ENCODE measurements at places on chromosomes 12 and 14. TPM values are rescaled to one million over a fixed set of nuclear protein-coding genes. Genes with fewer than 3 reads are reported as not detected.

ULK1 gene
- total RNA-seq = 99.1 TPM

RNASE7 gene
- total RNA-seq = not detected

PRB3 gene
- not detected for total RNA-seq

AICDA gene
- not detected for total RNA-seq

NPFF gene
- total RNA-seq = not detected

- H3K4me3 ChIP-seq = no peak overlapping the region
- no peak for DNase-seq
- H3K4me1 ChIP-seq = no peaks in the 10 kb centered on the region
- no peak overlapping the region for H3K27ac ChIP-seq
- no peaks in the 10 kb centered on the region for H3K27me3 ChIP-seq
These were observed 133.7 kb upstream of the C14orf180 start for GRCh38 chr14:104445832-104446381.

- no peaks in the 10 kb centered on the region for H3K27me3 ChIP-seq
- no peak for DNase-seq
- H3K27ac ChIP-seq = no peak overlapping the region
These were observed 23.8 kb upstream of the DICER1 start for GRCh38 chr14:95180966-95181741.

DNA sequence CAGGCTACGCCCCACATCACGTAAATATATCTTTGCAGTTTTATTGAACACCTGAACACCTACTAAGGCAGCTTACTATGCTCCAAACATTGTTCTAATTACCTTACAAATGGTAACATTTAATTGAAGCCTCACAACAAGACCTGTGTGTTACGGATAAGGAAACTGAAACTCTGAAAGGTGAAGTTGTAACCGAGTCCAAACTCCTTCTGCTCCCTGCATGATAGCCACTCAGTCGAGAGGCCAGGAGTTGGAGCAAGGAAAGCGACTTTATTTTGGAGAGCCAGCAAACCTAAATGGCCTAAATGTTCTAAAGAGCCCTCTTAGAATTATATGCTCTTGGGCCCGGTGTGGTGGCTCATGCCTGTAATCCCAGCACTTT, 12.6 kb upstream of the TRPV4 start:
- no peaks in the 10 kb centered on the region for H3K36me3 ChIP-seq
- peaks cover 12% of the 10 kb centered on the region for H3K4me1 ChIP-seq
- H3K27me3 ChIP-seq = no peaks in the 10 kb centered on the region
- no peak overlapping the region for H3K27ac ChIP-seq

- H3K36me3 ChIP-seq = no peaks in the 10 kb centered on the region
- no peak overlapping the region for H3K27ac ChIP-seq
- no peak overlapping the region for H3K4me3 ChIP-seq
These were observed 134.1 kb upstream of the VRK1 start for GRCh38 chr14:96663076-96663475.

DNA sequence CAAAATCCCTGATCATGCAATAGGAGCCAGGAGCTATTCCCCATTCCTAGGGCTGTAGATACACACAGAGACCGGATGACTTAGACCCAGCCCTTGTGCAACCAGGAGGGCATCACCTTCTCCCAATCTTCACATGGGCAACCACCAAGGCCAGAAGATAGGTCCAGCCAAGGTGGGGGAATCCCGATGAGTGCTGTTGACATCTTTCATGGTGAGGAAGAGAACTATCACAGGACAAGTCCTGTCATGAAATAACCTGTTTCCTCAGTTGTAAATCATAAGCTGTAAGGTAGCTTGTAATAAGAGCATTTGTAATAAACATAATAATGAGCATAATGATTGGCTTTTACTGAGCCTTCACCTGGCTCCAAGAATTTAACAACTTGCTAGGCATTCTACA, 89.5 kb downstream of the GCH1 start:
- DNase-seq = no peak
- H3K4me3 ChIP-seq = no peak overlapping the region
- no peak overlapping the region for H3K27ac ChIP-seq
- H3K4me1 ChIP-seq = no peaks in the 10 kb centered on the region
- no peaks in the 10 kb centered on the region for H3K36me3 ChIP-seq
- no peaks in the 10 kb centered on the region for H3K27me3 ChIP-seq

DNA sequence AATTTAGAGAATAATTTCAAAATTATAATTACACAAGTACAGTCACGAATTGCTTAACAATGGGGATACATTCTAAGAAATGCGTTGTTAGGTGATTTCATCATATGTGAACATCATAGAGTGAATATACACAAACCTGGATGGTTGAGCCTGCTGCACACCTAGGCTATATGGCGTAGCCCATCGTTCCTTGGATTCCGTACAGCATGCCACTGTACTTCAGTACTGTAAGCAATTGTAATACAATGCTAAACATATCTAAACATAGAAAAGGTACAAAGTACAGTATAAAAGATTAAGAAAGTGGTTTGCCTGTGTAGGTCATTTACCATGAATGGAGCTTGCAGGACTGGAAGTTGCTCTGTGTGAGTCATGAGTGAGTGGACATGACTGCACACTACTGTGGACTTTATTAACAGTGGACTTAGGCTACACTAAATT, 286.2 kb downstream of the CACNA1C start:
- no peak overlapping the region for H3K27ac ChIP-seq
- H3K27me3 ChIP-seq = no peaks in the 10 kb centered on the region
- DNase-seq = no peak
- H3K36me3 ChIP-seq = no peaks in the 10 kb centered on the region
- H3K4me1 ChIP-seq = peaks cover 12% of the 10 kb centered on the region

DNA sequence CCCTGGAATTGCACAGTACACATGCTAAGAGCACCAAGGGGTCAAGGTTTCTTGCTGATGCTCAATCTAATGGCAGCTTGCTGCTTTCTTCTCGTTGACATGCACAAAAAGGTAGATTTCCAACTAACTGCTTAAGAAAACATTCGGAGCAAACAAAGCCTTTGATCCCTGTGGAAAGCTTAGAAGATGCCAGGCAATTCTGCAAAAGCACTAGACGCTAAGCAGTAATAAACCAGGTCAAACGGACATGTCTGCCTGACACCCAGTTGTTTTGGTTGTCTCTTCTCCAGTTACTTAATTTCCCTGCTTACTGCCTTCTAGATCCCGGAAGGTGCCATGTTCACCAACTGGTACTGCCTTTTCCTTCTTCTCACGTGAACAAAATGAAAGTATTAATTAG, 100.5 kb upstream of the TMCC3 start:
- DNase-seq = no peak
- no peaks in the 10 kb centered on the region for H3K36me3 ChIP-seq
- no peak overlapping the region for H3K27ac ChIP-seq
- no peak overlapping the region for H3K4me3 ChIP-seq

- H3K4me3 ChIP-seq = no peak overlapping the region
- no peak overlapping the region for H3K27ac ChIP-seq
- H3K36me3 ChIP-seq = no peaks in the 10 kb centered on the region
These were observed 410.6 kb upstream of the SOX5 start for GRCh38 chr12:24360057-24360456.

Measured in natural killer cell (primary cell).